EH (cell line): ENCODE measurements at places on chromosomes 1 and 21.

DNA sequence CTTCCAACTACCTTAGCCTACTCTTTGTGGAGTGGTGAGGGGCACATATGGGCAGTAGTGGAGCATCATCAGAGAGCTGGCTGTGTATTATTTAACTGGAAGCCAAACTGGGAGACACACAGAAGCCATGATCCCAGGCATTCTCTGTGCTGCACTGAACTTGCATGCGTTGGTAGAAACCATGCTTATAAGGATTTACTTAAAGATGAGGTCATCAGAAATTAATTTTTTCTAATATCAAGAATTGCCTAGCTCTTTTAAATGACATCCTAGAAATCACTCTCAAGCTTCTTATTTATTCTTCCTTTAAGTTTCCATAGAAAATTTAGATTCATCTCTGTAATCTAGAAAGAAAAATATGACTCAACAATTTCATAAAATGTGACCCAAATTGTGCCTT lies 136.2 kb downstream of the KCNK1 start:
- DNase-seq: no peak

GRCh38 chr1:43381612-43382011 lies 8.0 kb downstream of the MED8 start:
- no peak for DNase-seq

- peak; percentile 91 for DNase-seq
Measured at GRCh38 chr1:92934395-92935378, 26.6 kb downstream of the DIPK1A start.

DNA sequence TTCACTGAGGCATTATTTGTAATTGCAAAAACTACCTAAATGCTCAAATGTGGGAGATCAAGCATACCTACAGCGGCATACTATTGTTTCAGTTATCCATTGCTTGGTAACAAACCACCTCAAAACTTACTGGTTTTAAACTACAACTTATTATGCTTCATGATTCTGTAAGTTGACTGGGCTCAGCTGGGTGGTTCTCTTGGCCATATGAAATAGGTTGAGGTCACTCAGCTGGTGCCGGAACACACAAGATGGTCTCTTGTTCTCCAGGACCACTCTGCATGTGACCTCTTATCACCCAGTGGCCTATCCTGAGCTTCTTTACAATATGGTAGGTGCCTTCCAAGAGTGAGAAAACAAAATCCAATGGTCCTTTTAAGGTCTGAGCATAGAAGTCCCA lies 195.4 kb upstream of the FGGY start:
- DNase-seq: no peak

DNA sequence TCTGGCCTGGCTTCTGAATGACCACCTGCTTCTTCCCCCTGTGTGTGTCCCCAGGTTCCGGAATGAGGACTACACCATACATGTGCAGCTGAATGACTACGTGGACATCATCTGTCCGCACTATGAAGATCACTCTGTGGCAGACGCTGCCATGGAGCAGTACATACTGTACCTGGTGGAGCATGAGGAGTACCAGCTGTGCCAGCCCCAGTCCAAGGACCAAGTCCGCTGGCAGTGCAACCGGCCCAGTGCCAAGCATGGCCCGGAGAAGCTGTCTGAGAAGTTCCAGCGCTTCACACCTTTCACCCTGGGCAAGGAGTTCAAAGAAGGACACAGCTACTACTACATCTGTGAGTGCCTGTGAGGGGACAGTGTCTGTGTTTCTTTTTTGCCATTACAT lies 3.6 kb downstream of the EFNA1 start:
- DNase-seq: no peak
